ENCODE measurements at places on chromosomes 3 and 15. TPM values are rescaled to one million over a fixed set of nuclear protein-coding genes. Genes with fewer than 3 reads are reported as not detected.

DNA sequence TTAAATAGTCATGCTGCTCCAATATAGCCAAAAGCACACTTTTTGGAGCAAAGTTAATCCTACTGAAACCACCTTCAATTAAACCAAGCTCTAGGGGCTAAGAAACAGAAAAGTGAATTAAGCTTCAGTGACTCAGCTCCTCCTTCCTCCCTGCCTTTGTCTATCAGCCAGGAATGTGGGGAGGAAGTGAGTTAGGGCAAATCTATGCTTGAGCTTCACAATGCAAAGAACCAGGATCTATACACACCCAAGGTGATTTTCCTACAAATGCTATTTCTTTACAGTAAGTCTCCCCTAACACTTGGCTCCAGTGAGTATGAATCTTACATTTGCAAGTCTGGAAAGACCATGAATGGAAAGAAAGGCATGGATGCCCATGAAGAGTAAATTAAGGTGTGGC lies 212.1 kb downstream of the P3H2 start:
- no peak overlapping the region for H3K27ac ChIP-seq
- DNase-seq, result no peak
- no peaks in the 10 kb centered on the region for H3K4me1 ChIP-seq
- H3K36me3 ChIP-seq, result no peaks in the 10 kb centered on the region

- H3K36me3 ChIP-seq, result no peaks in the 10 kb centered on the region
- no peak overlapping the region for H3K27ac ChIP-seq
- H3K4me3 ChIP-seq, result no peak overlapping the region
Measured at GRCh38 chr3:21405671-21406667, 345.0 kb downstream of the ZNF385D start.

Gene UBL7
- 53.5 TPM for total RNA-seq

Gene TRIM42
- not detected for total RNA-seq

- no peaks in the 10 kb centered on the region for H3K4me1 ChIP-seq
- no peak overlapping the region for H3K27ac ChIP-seq
- no peaks in the 10 kb centered on the region for H3K36me3 ChIP-seq
- no peaks in the 10 kb centered on the region for H3K27me3 ChIP-seq
- no peak overlapping the region for H3K4me3 ChIP-seq
Measured at GRCh38 chr15:97947465-97948260, 12.8 kb upstream of the ARRDC4 start.

- no peak for DNase-seq
- H3K36me3 ChIP-seq, result no peaks in the 10 kb centered on the region
- peaks cover 32% of the 10 kb centered on the region for H3K27me3 ChIP-seq
- no peak overlapping the region for H3K4me3 ChIP-seq
- H3K4me1 ChIP-seq, result peaks cover 2% of the 10 kb centered on the region
- no peak overlapping the region for H3K27ac ChIP-seq
Measured at GRCh38 chr3:169842960-169843359, 26.8 kb downstream of the LRRC31 start.

DNA sequence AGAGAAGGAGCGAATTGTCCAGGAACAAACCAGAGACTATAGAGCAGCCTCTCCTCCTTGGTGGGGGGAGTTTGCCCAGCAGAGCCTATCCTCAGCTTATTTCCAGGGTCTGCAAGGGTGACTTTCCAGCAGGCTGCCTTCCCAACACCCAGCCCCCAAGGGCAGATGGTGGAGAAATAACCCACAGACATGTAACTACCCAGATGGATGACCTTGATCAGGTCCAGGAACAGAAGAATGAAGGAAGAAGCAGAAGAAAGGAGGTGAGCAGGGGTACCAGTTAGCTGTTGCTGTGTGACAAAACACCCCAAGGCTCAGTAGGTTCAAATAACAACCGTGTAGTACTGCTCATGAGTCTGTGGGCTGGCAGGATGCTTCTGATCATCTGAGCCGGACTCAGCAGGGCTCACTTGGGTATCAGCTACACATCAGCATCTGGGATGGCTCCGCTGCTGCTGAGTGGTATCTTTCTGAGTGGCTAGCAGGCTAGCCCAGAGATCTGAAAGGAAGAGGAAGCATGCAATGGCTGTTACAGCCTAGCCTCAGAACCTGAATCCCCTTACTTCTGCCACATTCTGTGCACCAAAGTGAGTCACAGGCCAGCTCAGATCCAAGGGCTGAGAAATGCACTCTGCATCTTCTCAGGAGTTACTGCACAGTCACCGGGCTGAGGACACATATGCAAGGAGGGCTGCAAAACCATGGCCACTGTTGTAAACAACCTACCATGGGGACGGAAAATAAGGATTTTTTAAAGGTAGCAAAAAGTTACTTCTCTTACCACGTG lies 22.2 kb upstream of the TXNRD3 start:
- peaks cover 3% of the 10 kb centered on the region for H3K4me1 ChIP-seq
- H3K27ac ChIP-seq, result no peak overlapping the region
- no peaks in the 10 kb centered on the region for H3K36me3 ChIP-seq
- DNase-seq, result no peak
- no peak overlapping the region for H3K4me3 ChIP-seq

- H3K36me3 ChIP-seq, result peaks cover 13% of the 10 kb centered on the region
- H3K4me1 ChIP-seq, result peaks cover 10% of the 10 kb centered on the region
- no peak overlapping the region for H3K4me3 ChIP-seq
- no peaks in the 10 kb centered on the region for H3K27me3 ChIP-seq
Measured at GRCh38 chr3:11390411-11391131, 118.4 kb downstream of the ATG7 start.

Gene EPHA6
- not detected for total RNA-seq

Gene OR5K2
- total RNA-seq, result not detected

Gene UCN2
- not detected for total RNA-seq

- H3K4me1 ChIP-seq, result peaks cover 39% of the 10 kb centered on the region
- peaks cover 5% of the 10 kb centered on the region for H3K36me3 ChIP-seq
- H3K4me3 ChIP-seq, result peak overlapping the region; percentile 74
Measured at GRCh38 chr3:43180027-43180426, 74.1 kb upstream of the POMGNT2 start.

DNA sequence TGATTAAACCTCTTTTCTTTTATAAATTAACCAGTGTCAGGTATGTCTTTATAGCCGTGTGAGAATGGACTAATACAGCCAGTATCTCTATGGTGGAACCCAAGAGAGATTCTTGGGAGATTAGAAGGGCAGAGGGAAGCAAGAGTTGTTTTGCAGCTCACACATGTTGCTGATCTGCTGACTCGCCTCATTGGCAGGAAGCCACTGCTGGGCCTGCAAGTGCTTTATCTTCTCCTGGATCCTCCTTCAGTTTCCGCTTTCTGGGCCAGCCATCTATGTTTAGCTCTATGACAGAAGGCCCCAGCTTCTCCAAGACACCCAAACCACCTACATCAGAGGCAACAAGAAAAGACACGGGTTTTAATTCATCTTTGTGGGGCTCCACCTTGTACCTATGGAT lies 23.4 kb upstream of the GALNT15 start:
- H3K27ac ChIP-seq, result no peak overlapping the region
- H3K4me1 ChIP-seq, result no peaks in the 10 kb centered on the region
- no peak overlapping the region for H3K4me3 ChIP-seq
- no peak for DNase-seq
- H3K27me3 ChIP-seq, result peaks cover 6% of the 10 kb centered on the region
- H3K36me3 ChIP-seq, result no peaks in the 10 kb centered on the region

GRCh38 chr3:129812589-129812988 lies 80.9 kb downstream of the TMCC1 start:
- no peak for DNase-seq
- no peak overlapping the region for H3K27ac ChIP-seq
- peaks cover 2% of the 10 kb centered on the region for H3K36me3 ChIP-seq
- H3K4me1 ChIP-seq, result no peaks in the 10 kb centered on the region
- H3K27me3 ChIP-seq, result no peaks in the 10 kb centered on the region

Gene HTD2
- total RNA-seq, result 9.7 TPM

GRCh38 chr15:83108266-83109219 lies 1.1 kb downstream of the TM6SF1 start:
- DNase-seq, result peak; percentile 81
- peak overlapping the region; percentile 54 for H3K27ac ChIP-seq
- peaks cover 23% of the 10 kb centered on the region for H3K27me3 ChIP-seq

Gene NSUN3
- 15.3 TPM for total RNA-seq

Gene SLC51A
- not detected for total RNA-seq
